ENCODE measurements at places on chromosomes 11 and 22. TPM values are rescaled to one million over a fixed set of nuclear protein-coding genes. Genes with fewer than 3 reads are reported as not detected.

DDI1 gene
- total RNA-seq: not detected

NARS2 gene
- 17.6 TPM for total RNA-seq

RIMBP3C gene
- total RNA-seq: 0.26 TPM

TRPT1 gene
- total RNA-seq: 12.7 TPM

CRYBA4 gene
- total RNA-seq: not detected
